ENCODE measurements at places on chromosomes 3 and 15. TPM values are rescaled to one million over a fixed set of nuclear protein-coding genes. Genes with fewer than 3 reads are reported as not detected.

- DNase-seq: no peak
Observed at GRCh38 chr3:57142411-57142723, 22.8 kb downstream of the IL17RD start.

DNA sequence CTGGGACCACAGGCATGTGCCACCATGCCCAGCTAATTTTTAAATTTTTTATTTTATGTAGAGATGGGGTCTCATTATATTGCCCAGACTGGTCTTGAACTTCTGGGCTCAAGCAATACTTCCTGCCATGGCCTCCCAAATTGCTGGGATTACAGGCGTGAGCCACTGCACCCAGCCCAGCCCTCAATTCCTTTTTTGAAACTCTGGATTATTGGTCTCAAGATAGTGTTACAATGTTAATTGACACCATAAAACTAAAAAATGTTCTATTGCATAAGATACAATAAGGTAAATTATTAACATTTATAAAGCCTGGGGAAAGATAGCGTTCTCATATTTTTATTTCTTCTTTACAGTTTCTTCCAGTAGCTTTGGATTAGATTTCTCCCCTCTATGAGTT, 3.9 kb upstream of the NFKBIZ start:
- no peak for DNase-seq

DNA sequence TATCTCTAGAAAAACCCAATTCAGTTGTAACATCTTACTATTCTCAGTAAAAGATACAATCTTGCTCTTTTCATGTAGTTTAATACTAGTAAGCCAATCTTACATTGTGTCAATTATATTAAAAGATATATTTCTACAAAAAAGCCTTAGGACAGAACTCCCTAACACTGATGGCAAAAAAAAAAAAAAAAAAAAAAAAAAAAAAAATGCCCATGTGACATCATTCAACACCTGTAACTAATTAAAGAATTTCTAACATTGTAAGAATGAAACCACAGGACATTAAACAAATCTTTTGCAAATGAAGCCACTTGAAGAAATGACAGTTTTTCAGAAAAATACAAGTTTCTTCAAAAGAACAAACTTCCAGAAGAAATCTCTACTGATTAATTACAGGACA, 119.8 kb downstream of the SUCLG2 start:
- DNase-seq: no peak

DNA sequence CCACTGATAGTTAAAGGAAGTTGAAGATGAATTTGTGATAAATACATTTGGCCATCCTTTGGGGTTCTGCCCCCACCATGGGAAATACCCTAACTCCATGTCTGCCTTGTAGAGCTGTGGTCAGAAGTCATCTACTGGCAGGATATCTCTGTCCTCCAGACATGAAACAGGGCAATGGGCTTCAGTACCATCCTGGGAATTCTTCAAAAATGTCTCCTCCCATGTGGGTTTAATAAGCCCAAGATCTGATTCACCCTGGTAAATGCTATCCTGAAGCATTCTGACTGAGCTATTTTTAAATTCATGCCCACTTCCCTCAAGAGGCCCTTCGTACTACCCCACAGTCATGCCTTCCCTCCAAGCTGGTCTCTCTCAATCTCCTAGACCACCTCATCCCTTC, 113.7 kb upstream of the SLC25A36 start:
- no peak for DNase-seq

DNA sequence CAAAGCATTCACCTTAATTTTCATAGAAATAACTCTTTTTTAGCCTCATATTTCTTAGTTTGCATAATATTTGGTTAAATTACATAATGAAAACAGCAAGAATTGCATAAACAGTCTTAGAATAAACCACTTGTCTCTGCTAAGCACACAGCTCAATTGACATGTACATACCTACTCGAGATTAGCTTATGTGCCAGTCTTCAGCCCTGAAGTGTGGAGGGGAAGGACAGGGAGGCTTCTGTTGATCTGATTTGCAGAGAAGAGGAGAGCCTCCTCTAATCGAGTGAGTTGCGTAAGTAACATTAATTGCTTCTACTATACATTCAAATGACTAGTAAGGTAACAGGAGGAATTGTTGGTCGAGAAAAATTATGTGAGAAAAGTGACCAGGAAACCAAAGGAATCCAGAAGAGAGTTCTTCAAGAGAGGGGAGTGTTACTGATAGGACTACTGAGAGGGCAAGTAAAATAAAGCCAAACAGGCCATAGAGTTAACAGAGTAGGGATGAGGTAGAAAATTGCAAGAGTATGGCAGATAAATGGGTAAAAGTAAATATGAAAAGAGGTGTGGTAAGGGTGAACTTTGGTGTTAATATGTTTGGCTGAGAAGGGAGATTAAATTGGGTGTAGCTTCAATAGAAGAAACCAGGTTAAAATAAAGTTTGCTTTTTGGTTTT, 7.1 kb upstream of the GOLIM4 start:
- DNase-seq: no peak

DNA sequence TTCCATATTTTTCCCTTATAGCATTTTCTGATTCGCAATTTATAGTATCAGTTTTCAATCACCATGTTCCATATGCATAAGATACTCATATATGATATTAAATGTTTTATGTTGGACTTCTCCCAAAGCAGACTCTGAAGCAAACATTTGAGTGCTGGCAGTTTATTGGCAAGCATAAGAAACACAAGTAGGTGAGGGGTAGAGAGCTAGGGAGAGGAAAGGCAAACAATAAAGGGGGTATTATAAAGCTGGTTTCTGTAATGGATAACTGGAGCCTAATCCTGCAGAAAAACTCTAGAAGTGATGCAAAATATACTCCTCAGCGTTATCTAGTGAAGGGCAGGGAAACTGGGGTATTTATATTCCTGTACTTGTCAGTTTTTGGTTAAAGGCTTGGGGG, 491.5 kb upstream of the TGFBR2 start:
- DNase-seq: no peak

- DNase-seq: no peak
Observed at GRCh38 chr3:149221783-149222517, at the start of gene CP. Gene CP, minus strand, starts transcription at chr3:149221829. Its CDS starts 37 bp downstream, at chr3:149221792.

GRCh38 chr3:23861689-23862088, 55.1 kb downstream of the NKIRAS1 start:
- no peak for DNase-seq

The SUSD5 gene
- total RNA-seq: 3.3 TPM

The GOLGA6L4 gene
- 2.9 TPM for total RNA-seq
